ENCODE measurements at places on chromosomes 12 and 14.

DNA sequence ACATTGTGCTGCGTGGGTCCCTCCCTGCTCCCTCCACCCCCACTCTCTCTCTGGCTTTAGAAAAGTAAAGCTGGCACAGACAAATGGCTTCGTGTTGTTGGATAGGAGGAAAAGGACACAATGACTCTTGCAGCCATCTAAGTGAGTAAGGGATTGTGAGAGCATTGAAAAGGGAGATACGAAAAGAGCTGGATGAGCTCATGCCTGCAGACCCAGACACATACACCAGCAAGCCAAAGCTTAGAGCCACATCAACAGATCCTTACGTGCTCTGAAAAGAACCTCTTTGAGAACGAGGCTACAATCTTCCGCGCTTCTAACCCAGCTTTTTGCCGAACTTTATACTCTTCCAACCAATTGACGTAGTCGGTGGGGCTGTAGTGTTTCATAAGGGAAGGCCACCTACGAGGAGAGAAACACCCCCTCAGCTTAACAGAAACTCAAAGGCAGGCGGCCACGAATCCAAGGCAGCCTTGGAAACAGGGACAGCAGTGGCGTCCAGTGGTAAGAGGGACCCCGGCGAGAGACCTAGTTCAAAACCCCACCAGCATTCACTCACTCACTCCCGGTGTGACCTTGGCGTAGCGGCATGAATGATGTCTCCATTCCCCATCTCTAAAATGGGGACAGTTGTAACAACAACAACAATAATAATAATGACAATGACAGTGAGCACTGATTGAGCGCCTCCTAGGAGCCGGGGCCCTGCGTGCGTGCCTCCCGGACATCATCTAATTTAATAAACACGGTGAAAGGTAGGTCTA lies 1.1 kb downstream of the FBXO21 start:
- no peak for DNase-seq

DNA sequence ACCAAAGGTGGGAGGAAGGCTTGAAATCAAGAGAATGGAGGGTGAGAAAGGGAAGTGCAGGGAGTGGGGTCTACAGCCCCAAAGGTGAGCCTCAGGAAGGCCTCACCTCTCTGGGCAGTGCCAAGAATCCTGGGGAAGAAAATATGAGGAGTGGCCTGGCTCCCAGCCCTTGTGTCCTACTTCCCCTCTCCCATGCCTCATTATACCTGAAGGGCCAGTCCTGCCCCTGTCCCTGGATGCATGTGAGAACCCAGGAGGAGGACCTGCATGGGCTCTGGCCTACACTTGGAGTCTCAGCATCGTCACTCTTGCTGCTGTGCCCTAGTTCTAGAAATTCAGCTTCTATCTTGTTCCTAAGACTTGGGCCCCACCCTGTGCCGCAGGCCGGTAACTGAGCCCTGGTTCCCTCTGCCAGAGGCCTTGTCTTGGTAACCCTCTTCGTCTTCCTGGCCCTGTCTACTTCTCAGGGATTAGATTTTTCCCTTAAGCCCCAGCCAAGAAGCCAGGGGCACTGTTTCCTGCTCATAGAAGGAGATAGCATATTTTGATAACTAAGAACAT lies 10.9 kb upstream of the MYH7 start:
- DNase-seq = no peak

DNA sequence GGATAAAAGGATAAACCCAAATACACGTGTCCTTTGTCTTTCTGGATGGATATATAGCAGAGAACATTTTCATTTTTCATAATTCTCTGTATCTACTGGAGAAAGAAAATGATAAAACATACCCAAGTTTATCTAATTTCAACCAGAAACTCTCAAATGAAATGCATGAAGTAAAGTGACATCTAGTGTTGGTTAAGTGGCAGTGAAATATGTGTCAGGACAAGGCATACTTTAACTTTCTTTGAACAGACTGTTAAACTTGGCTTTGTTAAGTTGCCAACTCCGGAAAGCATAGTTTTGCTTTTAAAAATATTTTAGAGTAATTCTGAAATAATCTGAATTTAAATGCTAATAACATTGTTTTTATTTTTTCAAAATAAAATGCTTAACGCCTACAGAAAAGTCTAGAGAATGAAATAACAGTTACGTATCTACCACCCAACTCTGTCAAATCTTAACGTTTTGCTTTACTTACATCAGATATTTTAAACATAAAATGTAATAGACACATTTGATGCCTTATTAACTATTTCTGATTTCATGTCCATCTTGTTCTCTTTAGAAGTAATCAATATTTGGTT lies 25.2 kb upstream of the NTN4 start:
- DNase-seq = no peak

GRCh38 chr14:54787261-54787660 lies 115.4 kb downstream of the GCH1 start:
- DNase-seq = peak; percentile 31

- no peak for DNase-seq
These were observed 1038.3 kb downstream of the BCL11B start for GRCh38 chr14:98233656-98234055.

GRCh38 chr12:28033538-28033915 lies 61.0 kb upstream of the PTHLH start:
- no peak for DNase-seq

- no peak for DNase-seq
These were observed 143.6 kb upstream of the SLC16A7 start for GRCh38 chr12:59452259-59452658.

DNA sequence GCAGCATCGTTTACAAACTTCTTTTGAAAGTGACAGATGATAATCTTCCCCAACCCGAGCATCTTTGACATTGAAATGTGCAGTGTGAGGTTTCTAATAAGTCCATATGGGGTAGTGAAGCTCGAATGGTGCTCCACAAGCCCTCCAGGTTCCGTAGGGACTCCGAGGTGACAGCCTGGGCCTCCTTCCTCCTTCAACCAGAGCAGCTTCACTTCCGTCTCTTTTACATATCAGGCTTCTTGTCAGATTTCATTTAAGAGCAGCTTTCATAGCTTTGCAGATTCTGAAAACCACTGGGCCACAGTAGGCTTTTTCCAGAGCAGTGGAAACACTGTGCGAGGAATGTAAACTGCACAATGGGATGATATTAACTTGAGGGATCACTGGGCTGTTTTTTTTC lies 103.6 kb upstream of the CPM start:
- no peak for DNase-seq

GRCh38 chr14:23512156-23512555 lies 39.4 kb downstream of the ZFHX2 start:
- DNase-seq = no peak

GRCh38 chr12:67533159-67533558 lies 115.4 kb upstream of the DYRK2 start:
- DNase-seq = no peak

DNA sequence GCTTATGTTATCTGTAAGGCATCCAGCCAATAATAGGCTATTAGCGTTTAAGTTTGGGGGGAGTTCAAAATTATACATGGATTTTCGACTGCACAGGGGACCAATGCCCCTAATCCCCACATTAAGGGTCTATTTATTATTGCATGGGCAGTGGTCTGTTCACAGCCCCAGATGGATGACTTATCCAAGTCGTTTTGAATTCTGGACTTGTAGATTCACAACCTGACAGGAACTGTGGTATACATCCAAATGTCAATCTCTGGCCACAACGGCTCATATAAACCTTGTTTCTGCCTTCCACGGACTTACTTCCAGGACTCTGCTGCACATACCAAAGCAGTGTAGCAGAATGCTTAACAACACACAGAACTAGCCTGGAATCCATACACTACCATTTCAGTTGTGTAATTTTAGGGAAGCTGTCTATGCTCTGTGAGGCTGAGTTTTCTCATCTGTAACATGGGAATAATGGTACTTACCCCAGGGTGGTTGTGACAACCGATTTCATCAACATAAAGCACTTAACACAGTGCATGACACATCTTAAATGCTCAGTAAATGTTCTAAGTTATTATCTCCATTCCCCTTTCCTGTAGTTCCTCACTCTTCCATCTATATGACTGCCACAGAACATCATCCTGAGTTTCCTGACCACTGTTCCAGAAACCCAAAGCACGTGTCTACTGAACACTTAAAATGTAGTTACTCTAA lies 3.7 kb downstream of the DDX24 start:
- DNase-seq = no peak

DNA sequence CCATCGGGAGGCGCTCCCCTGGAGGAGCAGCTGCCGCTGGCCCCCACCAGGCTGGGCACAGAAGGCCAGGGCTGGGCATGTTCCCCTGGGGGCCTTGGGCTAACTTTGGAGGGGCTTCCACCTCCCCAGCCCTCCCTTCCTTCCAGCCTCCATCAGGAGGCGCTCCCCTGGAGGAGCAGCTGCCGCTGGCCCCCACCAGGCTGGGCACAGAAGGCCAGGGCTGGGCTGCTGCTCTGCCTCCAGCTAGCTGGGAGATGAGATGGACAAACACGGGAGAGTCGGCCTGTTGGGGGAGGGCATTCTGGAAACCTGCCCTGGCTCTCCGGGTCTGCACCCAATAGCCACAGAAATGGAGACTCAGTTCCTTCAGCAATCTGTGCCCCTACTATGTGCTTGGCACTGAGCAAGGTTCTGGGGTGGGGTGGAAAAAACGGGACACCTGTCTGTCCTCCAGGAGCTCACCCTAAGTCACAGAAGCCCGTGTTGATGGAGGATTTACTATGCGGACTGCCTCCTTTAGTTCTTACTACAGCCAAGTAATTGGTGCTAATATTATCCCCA lies 39.0 kb upstream of the CORO1C start:
- no peak for DNase-seq

DNA sequence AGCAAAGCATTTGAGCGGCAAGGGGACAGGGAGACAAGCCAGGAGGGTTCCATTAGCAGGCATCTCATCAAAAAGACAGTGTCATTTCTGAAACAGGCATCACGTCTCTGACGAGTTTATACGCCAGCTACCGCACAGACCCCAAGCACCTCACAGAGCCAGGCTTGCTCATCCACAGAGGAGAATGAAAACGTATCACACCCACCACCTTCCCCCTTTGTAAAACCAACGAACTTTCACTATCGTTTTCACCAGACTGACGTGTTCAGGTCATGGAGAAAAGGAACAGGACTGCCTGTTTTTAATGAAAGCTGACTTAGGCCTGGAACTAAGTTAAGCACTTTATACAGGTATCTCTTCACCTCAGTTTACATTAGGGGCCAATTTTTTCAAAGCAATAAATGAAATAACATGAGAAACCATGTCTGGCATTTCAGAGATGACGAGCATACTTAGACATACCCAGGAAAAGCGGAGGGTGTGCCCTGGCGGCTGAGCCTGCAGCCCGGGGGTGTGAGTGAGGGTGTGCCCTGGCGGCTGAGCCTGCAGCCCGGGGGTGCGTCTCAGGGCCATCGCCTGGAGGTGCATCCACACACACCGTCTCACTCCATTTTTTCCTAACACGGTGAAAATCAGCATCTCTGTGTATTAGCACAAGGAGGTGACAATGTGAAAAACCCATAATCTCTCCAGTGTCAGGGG lies 41.9 kb downstream of the STX2 start:
- DNase-seq = no peak

DNA sequence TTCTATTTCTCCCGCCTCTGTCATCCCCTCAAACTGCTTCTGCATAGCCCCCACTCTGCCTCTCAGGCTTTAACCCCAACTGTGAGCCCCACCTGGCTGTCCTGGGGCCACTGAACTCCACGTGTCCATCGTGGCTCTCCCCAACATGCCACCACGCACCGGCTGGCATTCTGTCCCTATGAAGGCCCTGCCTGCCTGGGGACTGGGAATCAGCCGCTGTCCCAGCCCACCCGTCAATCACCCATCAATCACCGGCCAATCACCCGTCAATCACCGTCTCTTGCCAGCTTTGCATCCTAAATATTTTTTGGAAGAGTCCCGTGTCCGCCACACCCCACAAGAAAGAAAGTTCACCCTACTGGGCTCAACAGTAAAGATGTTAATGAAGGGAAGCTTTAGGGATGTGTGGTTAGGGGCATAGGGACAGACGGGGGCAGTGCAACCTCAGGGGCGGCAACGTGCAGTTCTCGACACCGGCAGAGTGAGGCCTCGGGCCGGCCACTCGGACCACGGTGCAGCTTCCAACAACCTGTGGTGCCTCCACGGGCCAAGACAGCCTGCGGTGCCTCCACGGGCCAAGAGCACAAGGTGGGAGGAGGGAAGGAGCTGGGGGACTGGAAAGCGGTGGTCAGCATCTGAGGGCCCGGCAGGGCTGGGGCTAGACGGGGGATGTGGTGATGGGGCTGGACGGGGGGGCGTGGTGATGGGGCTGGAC lies 85.6 kb downstream of the GALNT9 start:
- no peak for DNase-seq

DNA sequence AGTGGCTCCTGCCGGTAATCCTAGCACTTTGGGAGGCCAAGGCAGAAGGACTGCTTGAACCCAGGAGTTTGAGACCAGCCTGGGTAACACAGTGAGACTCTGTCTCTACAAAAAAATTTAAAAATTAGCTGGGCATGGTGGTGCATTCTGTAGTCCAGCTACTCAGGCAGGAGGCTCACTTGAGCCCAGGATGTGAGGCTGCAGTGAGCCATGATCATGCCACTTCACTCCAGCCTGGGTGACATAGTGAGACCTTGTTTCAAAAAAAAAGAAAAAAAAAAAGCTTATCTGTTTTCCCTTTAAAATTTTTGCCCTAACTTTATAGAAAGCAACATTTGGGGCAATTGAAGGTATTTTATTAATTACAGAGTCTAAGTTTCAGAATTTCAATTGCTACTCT lies 486.0 kb downstream of the BCAT1 start:
- no peak for DNase-seq

GRCh38 chr12:49364989-49365388 lies 2.3 kb upstream of the SPATS2 start:
- peak; percentile 89 for DNase-seq

DNA sequence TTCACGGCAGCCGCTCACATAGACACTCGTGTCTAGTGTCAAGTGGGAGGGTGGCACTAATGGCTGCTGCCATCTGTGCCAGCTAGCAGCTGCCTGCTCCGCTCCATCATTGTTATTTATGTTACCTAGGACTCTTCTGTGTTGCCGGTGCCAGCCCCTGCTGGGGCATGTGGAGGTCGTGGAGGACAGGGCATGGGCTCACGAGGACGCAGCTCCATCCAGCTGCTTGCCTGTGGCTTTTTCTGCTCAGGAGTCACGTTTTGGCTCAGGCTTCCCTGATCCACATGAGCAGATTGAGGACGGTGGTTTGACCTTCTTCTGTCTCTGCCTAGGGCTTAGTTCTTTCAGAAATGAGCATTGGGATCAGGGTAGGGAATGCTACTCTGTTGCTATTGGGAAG lies 31.2 kb downstream of the TPCN1 start:
- no peak for DNase-seq

GRCh38 chr14:100906420-100906819 lies 2.9 kb upstream of the RTL1 start:
- no peak for DNase-seq

- DNase-seq = no peak
These were observed 271.4 kb downstream of the RASSF9 start for GRCh38 chr12:85564786-85565185.

- DNase-seq = no peak
These were observed 8.8 kb upstream of the IFI27L2 start for GRCh38 chr14:94138251-94138650.

Measured in inflammatory macrophage (primary cell).